Ureter (tissue), 1 donor: ENCODE measurements at places on chromosomes 11 and 22. TPM values are rescaled to one million over a fixed set of nuclear protein-coding genes. Genes with fewer than 3 reads are reported as not detected.

DNA sequence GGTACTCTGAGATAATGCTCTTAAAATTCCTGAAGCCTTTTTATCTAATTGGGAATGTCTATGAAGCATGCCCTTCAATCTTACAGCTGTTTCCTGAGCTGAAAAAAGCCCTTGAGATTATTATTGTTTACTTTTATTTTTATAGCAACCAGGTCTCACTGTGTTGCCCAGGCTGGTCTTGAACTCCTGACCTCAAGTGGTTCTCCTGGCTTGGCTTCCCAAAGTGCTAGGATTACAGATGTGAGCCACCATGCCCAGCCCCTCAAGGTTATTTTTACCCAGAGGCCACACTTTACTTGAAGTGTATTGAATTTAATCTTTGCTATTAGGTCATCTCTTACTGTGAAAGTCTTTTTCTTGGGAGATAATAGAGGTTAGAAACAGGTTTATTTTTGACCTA is 7.0 kb upstream of the SWAP70 start:
- DNase-seq = no peak

GRCh38 chr22:27512283-27512761 is 289.2 kb downstream of the MN1 start:
- DNase-seq = peak; percentile 78

- no peak for DNase-seq
Measured at GRCh38 chr22:50216684-50217520, 16.1 kb downstream of the SELENOO start.

GRCh38 chr11:14764579-14765527 is 121.2 kb downstream of the PDE3B start:
- no peak for DNase-seq

DNA sequence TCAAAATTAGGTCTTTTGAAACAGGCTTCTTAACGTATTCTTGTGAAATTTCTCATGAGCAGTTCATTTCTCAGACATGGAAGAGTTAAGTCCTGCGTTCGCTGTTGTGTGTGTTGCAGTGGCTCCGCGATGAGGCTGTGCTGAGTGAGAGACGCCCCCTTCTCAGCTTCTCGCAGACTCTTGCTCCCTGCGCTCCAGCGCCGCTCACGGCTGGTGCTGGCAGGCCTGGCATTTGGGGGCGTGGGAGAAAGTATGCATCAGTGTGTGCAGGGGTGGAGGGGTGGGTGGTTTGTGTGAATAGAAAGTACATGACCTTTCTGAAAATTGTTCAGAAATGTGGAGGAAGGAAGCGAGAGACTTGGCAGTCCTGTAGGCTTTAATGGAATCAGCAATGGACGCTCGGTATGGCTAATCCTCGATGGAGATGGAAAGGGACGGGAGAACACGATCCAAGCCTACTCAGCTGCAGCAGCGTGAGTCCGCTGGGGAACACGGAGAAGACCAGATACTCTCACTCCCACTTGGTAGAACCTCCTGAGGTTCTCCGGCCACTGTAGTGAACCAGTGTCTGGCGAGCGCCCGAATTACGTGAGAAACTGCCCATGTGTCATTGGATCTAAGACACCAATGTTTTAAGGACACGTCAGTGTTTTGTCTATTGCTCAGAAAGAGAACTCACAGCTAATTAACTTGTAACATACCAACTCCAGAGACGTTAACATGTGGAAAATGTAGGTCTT is 5.9 kb downstream of the TAB1 start:
- DNase-seq = no peak

The PTS gene
- total RNA-seq = 44.5 TPM

The NAALAD2 gene
- total RNA-seq = 4.8 TPM
